ENCODE measurements at places on chromosomes 12 and 14. TPM values are rescaled to one million over a fixed set of nuclear protein-coding genes. Genes with fewer than 3 reads are reported as not detected.

NOVA1 gene
- not detected for total RNA-seq

TMPO gene
- total RNA-seq = 234 TPM

LALBA gene
- not detected for total RNA-seq

MYO1H gene
- total RNA-seq = not detected

PTHLH gene
- 1.3 TPM for total RNA-seq

OTUB2 gene
- total RNA-seq = 22.2 TPM

VASH1 gene
- total RNA-seq = 1.2 TPM

HSPB8 gene
- 2.6 TPM for total RNA-seq

ARHGEF25 gene
- 2.2 TPM for total RNA-seq

Measured in Calu3 (cell line).